ENCODE measurements at places on chromosomes 1 and 21.

DNA sequence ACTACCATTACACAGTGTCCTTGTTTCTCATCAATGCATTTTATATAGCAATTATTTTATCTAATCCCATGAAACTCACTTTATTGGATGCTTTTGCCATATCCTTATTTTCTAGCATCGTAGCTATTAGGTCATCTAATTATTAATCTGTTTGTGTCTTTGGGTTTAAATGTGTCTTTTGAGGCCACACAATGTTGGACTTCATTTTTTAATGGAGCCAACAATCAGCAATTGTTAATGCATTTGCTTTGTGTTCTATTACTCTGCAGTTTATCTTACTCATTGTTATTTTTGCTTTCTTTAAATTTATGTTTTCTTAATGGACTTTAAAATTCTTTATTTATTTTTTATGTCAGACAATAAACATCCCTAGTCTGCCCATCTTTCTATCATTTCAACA is 1.8 kb upstream of the HSD11B1 start:
- DNase-seq = no peak

- peak; percentile 32 for DNase-seq
Measured at GRCh38 chr1:206784471-206784903, 12.2 kb upstream of the IL10 start.

GRCh38 chr21:46144464-46145070 is 10.8 kb downstream of the FTCD start:
- no peak for DNase-seq

GRCh38 chr1:18256282-18257235 is 149.0 kb downstream of the IGSF21 start:
- peak; percentile 3 for DNase-seq

- DNase-seq = no peak
Measured at GRCh38 chr1:94093996-94094395, 27.0 kb downstream of the ABCA4 start.

GRCh38 chr21:29082046-29082815 is 8.8 kb upstream of the CCT8 start:
- no peak for DNase-seq

DNA sequence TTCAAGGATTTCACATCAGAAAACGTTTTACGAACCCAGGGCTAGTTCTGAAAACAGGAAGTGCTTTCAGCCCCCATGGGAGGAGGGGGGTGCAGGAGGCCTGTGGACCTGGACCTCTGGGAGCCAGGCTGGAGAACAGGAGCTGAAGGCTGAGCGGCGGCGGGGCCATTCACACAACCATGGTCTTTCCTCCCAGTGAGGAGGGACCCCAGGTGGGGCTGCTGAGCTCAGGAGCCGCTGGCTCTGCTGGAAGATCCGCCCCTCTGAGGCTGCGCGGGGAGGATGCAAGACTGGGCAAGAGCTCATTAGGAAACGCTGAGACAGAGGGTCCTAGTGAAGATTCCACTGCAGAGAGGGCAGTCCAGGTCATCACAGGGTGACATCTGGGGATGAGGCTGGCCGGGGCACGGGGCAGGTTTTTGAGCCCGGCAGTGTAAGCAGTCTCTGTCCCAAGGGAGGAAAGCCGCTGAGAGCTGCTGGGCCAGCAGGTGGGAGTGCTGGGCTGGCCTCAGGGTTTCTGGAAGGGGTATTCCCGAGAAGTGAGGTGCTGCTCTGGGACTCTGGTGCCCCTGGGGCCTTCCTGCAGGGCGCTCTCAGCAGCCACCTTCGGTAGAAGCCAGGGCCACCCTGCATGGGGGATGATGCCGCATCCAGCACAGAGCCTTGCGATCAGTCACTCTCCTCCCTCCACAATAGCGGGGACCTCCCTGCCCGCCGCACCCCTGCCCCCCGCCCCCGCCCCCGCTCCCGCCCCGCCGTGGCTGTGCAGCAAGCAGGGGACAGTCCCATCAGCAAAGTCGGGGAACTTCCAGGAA is 7.5 kb downstream of the MX2 start:
- no peak for DNase-seq

GRCh38 chr1:27332536-27333281 is 9.1 kb upstream of the SYTL1 start:
- DNase-seq = peak; percentile 47

DNA sequence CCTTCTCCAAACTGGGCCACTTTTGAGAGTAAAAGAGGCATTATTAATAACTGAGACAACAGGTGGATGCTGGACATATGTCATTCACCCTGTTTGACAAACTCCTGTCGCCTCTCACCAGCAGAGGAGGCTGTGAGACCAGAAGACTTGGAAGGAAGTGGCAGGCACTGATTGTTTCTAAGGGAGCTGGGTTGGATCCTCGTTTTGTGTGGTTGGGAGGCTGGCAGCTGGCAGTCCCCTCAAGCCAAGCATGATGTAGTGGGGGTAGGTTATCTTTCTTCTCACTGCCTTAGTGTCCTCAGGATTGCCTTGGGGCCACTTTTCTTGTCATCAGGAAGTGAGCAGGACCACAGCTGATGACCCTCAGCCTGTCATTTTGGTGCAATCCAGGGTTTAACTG is 86.5 kb upstream of the KCNJ15 start:
- DNase-seq = no peak

DNA sequence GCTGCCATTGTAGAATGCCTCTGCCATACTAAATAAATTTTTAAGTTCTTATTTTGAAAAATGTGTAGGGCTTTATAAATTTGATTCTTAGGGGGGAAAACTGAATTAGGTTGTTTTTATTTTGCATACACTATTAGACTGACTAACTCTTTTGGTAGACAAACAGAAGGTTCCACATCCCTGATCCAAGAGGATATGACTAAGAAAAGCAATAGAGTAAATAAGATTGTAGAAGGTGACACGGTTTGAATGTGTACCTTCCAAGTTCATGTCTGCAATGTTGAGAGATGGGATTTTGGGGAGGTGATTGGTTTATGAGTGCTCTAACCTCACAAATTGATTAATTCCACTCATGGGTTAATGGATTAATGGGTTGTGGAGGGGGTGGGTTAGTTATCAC is 127.9 kb downstream of the GLUL start:
- no peak for DNase-seq

DNA sequence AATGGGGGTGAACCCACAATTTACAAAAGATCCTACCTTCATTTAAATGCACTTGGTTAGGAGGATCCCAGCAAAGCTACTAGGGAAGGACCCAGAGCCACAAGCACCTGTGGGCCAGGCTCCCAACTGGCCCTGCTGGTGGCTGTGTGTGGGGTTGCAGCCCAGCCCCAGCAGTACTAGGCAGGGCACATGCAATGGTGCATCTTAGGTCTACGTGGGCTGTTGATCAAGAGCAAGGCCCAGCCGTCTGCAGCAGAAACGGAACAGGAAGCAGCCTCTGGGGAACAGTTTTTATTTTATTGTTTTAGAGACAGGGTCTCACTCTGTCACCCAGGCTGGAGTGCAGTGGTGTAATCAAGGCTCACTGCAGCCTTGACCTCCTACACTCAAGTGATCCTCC is 134.1 kb upstream of the RAB4A start:
- no peak for DNase-seq

- DNase-seq = no peak
Measured at GRCh38 chr1:33460144-33460543, 12.3 kb upstream of the ZSCAN20 start.

GRCh38 chr1:17309426-17310067 is 1.6 kb downstream of the PADI4 start:
- no peak for DNase-seq

GRCh38 chr21:39666681-39667315 is 54.1 kb downstream of the B3GALT5 start:
- DNase-seq = no peak

DNA sequence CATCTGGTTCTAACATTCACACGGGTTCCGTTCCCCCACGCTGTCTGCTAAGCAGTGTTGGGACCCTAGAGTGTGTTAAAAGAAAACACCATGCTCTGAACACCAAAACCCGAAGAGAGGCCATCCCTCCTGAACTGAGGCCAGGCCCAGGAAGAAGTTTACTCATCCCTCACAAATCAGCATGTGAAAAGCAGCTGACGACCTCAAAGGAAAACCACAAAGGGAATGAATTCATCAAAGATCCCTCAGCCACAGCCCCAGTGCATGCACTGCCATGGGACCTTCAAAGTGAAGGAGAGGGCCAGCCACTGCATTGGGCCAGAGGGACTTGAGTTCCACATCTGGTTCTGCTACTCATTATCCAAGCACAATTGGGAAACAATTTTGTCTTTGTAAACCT is 7.0 kb upstream of the PSEN2 start:
- DNase-seq = no peak

GRCh38 chr1:57401671-57402070 is 22.2 kb downstream of the DAB1 start:
- DNase-seq = no peak

- no peak for DNase-seq
Measured at GRCh38 chr1:22137004-22137720, 5.7 kb downstream of the WNT4 start.

DNA sequence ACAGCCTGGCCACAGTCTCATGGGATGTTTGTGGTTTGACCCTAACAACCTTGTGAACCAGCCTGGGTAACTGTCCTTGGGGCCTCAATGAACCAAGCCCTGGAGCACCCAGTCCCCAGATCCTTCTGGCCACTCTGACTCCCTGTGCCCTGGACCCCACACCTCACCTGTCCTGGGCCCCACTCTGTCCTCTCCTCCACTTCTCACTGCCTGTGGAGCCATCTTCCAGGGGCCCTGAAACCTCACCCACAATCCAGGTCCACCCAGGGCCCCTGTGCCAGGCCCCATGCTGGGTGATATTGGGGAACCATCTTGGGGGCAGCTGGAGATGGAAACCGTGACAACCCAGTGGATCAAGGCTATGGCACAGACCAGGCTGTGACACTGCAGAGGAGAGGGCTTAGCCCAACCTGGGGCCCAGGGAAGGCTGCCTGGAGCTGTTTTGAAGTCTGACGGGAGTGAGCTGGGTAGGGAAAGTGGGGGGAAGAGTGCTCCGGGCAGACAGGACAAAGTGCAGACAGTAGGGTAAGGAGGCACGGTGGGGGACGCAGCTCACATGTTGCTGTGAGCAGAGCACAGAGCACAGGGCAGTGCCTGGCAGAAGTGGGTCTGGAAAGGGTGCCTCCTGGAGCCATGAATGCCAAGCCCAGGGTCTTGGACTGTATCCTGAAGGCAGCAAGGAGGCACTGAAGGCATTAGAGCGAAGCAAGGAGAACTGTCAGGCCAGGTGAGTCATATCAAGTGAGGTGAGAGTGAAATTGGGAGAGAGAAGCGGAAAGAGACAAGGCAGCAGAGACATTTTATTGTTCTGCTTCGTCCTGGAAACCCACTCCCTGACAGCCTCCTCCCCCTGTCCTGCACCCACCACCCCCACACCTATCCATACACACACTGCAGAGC is 12.1 kb upstream of the LRP8 start:
- no peak for DNase-seq

DNA sequence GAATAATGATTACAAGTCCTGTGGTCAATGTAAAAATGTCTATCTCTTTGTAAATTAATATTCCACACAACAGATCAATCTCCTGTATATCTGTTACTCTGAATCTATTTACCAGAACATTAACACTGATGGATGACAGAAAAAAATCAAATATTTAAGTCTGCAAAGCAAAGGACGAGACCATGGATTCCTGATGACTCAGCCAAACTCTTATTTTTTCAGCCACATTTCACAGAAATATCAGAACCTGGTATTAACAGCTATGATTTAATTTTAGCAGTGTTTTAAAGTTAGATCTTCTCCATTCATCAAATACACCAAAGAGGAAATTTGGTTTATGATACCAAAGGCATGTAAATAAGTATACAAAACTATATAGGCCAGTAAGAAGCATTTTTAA is 46.1 kb downstream of the FAF1 start:
- no peak for DNase-seq

- no peak for DNase-seq
Measured at GRCh38 chr1:246003442-246003730, 503.7 kb downstream of the SMYD3 start.

GRCh38 chr21:44949779-44950198 is 10.0 kb downstream of the SLX9 start:
- DNase-seq = peak; percentile 76

GRCh38 chr1:51902456-51902855 is 23.9 kb upstream of the NRDC start:
- no peak for DNase-seq

DNA sequence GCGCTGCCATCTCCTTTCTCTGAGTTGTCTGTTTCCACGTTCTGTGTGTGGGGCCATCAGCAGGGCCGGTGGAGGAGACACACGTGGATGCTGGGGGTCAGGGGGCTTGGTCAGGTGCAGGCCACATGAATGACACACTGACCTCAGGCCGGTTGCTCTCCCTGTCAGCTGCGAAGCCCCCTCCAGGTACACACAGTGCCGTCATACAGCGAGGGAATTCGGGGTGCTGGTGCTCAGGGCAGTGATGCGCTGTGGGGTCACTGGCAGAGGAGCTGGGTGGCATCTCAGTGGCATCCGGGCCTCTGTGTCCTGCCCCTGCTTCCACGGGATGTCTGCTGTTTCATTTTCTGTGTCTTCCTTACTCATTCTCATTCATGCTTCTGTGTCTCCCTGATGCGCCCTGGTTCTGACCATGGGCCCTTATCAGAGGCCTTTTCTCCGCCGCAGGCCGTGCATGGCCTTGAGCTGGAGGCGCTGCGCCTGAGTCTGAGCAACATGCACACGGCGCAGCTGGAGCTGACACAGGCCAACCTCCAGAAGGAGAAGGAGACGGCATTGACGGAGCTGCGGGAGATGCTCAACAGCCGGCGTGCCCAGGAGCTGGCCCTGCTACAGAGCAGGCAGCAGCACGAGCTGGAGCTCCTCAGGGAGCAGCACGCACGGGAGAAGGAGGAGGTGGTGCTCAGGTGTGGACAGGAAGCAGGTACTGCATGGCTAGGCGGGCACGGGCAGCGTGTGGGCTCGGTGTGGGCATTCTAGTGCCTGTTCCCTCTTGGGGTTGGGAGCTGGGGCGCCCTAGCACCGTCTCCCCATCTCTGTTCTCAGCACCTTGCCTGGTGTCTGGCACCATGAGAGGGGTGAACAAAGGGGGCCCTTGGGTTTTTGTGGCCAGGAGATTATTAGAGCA is 22.6 kb downstream of the PCNT start:
- DNase-seq = no peak

- no peak for DNase-seq
Measured at GRCh38 chr1:147924813-147925212, 3.4 kb upstream of the GPR89B start.

DNA sequence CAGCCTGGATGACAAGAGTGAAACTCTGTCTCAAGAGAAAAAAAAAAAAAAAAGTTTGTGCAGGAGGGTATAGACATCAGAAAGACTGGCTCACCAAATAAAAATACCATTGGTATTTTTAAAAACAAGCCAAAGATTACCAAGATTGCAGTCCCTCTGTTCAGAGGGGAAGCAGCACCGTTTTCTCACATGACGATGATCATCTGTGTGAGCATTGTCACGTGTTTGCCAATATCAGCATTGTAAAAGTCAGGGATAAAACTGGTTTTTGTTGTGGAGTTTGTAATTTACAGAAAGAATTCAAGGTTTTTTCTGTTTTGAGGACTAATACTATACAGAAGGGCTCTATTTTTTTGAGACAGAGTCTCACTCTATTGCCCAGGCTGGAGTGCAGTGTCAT is 26.5 kb downstream of the ZNF362 start:
- DNase-seq = no peak

- no peak for DNase-seq
Measured at GRCh38 chr1:181486098-181486420, 2.7 kb downstream of the CACNA1E start.
